Stimulated activated naive CD8-positive, alpha-beta T cell treated with anti-CD3 and anti-CD28 coated beads, Interleukin-15, Interleukin-2, amounts not matched to agents 100 U/mL and 50 U/mL, for 24 hours (primary cell): ENCODE measurements at places on chromosomes 12 and 14.

DNA sequence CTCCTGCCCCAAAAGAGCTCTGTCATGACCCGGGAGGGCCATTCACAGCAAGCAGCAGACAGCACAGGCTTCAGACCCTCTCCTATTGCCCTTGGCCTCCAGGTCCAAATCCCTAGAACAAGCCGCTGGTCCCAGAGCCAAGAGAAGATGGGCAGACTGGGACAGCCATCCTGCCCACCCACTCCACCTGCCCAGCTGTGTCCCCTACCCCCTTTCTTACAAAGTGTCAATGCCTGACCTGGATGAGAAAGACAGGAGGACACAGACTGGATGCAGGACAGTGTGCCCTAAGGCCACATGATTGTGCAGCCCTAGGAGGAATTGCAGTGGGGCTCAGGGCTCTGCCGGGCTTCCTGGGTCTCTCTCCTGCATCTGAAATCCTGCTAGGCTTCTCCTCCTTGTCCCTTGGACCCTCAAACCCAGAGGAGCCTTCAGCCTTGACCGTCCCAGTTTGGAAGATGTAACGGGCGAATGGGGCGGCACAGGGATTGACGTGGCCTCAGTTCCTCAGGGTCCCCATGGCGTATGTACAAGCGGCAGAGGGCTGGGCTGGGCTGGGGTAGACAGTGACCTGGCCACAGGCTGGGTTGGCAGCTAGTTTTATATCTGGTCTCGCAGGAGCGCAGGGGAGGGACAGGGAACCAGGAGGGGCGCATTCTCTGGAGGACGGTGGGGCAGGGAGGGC lies 27.1 kb upstream of the BCDIN3D start:
- no peak for DNase-seq

DNA sequence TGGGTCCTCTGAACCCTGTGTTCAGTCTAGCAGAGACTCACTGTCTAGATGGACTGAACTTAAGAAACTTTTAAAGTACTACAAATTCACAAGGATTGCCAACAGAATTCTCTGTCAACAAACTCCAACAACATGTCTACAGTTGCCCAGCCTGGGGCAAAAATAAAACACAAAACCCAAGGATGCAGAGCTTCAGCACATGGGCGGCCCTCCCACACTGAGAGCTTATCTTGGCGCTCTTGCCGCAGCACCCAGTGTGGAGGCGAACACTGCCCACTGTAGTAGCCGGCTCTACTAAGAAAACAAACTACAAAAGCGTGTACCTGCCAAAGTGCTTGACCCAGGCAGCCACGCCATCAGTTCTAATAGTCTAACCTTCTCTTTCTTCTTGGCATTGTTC lies 66.7 kb downstream of the PTPN21 start:
- DNase-seq: no peak

DNA sequence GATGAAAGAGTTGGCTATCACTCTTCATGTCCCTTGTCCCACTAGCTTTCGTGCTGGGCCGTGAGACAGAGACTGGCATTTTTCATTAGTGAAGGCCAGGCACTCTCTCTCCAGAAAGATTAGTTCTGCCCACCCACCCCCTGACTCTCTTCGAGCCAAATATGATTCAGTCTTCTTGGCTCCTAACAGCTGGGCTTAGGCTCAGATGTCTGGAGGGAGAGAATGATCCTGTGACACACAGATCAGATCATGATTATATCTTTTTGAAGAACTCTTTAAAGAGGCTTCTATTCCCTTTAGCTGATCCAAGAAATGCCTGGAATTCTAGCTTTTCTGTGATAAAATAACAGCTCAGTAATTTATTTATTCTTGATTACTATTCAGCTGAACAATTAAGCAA lies 5.2 kb upstream of the GNG2 start:
- no peak for DNase-seq

GRCh38 chr12:64145226-64145625 lies 76.9 kb downstream of the KICS2 start:
- DNase-seq: no peak

DNA sequence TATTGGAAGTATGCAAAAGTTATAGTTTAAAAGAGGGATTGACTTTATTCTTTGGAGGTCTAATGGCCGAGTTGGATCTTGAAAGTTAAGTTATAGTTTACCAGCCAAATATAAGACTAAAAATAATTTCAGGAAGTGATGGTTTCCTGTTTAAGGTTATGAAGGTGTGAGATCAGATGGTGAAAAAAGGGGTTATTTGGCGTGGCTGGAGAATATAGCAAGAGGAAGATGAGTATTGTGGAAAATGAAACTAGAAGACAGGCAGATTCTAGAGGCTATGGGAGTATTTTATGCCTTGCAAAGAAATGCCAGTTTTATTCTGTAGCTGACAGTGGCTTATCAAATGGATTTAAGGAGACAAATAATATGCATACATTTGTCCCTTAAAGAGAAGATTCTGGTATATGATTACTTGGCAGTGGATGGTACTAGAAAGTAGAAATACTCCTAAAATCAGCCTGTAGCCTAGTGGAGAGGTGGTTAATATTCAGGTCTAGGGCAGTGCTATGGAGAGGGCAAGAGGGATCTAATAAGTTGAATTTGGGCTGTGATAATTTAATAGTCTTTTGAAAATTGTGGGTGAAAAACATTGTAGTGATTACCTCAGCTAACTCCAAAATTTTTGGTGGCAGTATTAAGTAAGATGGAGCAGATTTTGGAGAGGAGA lies 1091.8 kb upstream of the ATXN7L3B start:
- no peak for DNase-seq

- DNase-seq: no peak
These were observed 264.6 kb downstream of the ADGRD1 start for GRCh38 chr12:131218026-131218922.

DNA sequence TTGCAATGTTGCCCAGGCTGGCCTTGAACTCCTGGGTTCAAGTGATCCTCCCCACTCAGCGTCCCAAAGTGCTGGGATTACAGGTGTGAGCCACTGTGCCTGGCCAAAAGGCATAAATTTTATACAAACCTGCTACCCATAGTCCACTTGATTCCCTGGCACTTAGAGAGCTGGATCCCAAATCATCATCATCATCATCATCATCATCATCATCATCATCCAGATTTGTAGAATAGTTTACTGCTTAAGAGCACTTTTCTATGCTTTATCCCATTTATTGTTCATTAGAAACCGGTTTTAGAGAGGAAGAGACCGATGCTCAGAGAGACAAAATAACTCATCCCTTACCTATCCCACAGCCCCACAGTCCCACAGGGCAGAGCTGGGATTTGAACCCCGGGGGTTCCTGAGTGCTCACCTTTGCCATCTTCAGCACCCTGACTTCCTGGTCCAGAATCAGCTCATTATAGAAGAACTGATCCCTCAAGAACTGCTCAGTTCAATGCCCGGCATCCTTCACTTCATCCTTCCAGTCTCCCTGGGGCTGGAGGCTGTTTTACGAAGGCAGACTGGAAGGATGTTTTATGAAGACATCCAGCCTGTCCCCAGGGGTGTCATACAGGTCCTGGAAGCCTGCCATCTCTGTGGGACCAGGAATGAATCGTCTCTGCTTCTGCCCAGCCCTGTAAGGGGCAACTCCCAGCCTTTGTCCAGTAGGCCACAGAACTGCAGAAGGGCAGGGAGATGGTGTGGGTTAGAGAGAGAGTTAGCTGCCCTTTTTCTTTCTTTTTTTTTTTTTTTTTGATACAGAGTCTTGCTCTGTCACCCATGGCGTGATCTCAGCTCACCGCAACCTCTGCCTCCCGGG lies 20.2 kb upstream of the OASL start:
- DNase-seq: no peak

GRCh38 chr14:72024043-72024407 lies 91.8 kb downstream of the RGS6 start:
- peak; percentile 30 for DNase-seq

DNA sequence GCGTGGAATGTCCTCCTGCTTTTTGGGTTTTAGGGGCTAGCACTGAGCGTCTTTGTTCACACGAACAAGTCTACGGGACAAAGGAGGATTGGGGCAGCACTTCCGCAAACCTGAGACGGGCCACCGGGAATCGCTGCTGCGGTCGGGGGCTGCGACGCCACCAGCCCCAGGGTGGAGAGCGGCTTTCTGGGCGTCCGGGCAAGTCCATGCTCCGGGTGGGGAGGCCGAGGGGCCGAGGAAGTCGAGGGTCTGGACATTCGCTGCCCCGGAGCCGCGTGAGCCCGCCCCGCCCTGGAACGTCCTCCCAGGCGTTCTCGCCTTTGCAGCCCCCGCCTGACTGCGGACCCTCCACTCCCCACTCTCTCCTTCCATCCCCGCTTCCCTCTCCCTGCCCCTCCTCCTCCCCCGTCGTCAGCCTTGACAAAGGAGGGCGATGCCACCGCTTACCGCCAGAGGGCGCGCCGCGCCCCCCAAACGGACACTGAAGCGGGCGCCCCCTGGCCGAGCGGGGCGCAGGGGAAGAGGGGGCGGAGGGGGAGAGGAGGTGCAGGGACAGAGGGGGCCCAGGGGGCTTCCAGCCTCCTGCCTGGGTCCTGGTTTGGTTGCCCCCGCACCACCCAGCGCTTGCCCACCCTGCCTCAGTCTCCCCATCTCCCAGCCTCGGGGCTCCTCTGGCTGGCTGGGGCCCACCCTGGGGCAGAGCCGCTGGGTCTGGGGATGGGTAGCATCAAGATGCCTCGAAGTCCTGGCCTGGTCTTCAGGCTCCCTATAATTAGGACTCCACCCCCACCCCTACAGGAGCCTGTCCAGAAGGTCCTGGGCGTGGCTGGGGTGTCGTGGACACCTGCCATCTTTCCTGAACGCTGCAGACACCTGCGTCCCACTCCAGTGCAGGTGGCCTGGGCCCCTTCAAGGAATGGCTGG lies 39.1 kb upstream of the INF2 start:
- peak; percentile 82 for DNase-seq

DNA sequence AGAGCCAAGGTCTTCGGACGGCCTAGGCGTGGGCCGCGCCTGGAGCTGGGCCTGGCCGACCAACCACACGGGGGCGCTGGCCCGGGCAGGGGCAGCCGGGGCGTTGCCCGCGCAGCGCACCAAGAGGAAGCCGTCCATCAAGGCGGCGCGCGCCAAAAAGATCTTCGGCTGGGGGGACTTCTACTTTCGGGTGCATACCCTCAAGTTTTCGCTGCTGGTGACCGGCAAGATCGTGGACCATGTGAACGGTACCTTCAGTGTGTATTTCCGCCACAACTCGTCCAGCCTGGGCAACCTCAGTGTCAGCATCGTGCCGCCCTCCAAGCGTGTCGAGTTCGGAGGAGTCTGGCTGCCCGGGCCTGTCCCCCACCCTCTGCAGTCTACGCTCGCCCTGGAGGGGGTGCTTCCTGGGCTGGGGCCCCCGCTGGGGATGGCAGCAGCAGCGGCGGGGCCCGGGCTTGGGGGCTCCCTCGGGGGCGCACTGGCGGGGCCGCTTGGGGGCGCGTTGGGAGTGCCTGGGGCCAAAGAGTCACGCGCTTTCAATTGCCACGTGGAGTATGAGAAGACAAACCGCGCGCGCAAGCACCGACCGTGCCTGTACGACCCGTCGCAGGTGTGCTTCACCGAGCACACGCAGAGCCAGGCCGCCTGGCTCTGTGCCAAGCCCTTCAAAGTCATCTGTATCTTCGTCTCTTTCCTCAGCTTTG lies 4.4 kb upstream of the SHMT2 start:
- DNase-seq: peak; percentile 83

GRCh38 chr12:1523046-1523445 lies 71.3 kb downstream of the FBXL14 start:
- DNase-seq: no peak

- DNase-seq: no peak
These were observed 144.2 kb downstream of the DACT1 start for GRCh38 chr14:58782011-58782410.

- DNase-seq: no peak
These were observed 260.3 kb upstream of the E2F7 start for GRCh38 chr12:77325511-77326236.

DNA sequence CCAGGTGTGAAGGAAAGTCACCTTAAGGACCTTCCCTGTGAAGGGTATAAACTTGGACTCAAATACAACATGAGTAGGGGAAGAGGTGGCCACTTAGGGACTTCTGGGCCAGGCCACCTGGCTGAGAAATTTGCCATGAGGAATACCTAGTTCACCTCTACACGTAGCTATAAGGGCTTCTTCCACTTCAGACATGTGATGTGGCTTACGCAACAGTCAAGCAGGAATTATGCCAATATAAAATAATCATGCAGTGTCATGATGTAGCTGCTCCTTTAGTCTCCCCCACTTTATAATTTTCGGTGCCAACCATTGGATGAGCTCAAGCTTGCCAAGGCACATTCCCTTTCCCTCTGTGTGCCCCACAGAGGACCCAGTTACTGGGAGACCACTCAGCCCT lies 166.6 kb upstream of the BCL2L14 start:
- no peak for DNase-seq

DNA sequence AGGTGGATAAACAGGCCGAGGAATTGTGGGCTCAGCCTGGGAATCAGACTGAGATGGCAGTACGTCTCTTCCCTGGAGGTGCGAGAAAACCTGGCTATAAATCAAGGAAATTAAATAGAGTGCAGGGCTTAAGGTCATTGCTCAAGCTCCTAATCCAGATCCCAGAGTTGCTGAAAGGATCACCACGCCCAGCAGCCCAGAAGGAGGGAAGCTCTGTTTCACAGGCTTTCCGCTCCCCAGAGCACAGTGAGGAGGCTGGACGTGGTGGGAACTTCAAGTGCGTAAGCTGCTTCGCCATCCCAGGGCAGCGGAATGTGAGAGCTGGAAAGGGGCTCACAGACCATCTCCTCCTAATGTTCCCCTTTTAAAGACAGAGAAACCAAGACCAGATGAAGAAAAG lies 651.6 kb upstream of the TBX3 start:
- DNase-seq: no peak

DNA sequence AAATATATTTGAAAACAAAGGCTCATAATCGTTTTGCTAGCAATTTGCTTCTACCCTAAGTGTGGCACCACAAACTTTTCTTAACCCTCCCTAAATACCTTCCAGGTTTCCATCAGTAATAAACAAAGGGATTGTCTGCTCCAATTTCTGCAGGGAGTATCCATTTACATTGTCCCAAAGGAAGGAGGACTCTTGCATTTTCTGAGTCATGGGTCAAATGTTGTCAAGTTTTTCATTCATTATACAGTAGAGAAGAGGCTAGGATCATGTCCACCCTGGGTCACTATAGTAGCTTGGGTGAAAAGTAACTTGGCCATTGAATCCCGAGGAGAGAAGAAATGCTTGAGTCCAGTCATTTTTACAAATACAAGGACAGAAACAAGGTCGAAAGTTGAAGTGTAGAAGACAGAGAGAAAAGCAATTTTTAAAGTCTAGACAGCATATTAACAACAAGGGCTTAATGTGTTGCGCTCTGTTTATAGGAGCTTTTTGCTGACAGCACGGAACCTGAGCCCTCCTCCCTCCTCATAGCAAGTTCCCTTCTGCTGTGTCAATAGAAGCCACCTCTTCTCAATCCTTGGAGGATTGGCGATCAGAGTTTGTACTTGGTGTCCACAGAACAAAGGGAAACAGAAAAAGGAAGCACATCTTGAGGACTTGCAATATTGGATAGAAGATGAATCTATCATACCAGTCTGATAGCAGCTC lies 53.1 kb downstream of the TMEM30B start:
- DNase-seq: no peak

- DNase-seq: peak; percentile 4
These were observed 103.3 kb upstream of the PMCH start for GRCh38 chr12:102300824-102301461.

- no peak for DNase-seq
These were observed 2.9 kb downstream of the MYL2 start for GRCh38 chr12:110917467-110917866.

GRCh38 chr14:66708267-66708666 lies 200.3 kb downstream of the GPHN start:
- no peak for DNase-seq

- no peak for DNase-seq
These were observed 3.2 kb upstream of the MED13L start for GRCh38 chr12:116280595-116281290.

- DNase-seq: no peak
These were observed 1.7 kb upstream of the ITGA5 start for GRCh38 chr12:54420766-54421144.

GRCh38 chr14:103250181-103250580 lies 83.9 kb upstream of the EIF5 start:
- DNase-seq: no peak
